ENCODE measurements at places on chromosomes 1 and 21.
A peak's percentile ranks its signal among the peaks of the same experiment; 100 is the strongest.

DNA sequence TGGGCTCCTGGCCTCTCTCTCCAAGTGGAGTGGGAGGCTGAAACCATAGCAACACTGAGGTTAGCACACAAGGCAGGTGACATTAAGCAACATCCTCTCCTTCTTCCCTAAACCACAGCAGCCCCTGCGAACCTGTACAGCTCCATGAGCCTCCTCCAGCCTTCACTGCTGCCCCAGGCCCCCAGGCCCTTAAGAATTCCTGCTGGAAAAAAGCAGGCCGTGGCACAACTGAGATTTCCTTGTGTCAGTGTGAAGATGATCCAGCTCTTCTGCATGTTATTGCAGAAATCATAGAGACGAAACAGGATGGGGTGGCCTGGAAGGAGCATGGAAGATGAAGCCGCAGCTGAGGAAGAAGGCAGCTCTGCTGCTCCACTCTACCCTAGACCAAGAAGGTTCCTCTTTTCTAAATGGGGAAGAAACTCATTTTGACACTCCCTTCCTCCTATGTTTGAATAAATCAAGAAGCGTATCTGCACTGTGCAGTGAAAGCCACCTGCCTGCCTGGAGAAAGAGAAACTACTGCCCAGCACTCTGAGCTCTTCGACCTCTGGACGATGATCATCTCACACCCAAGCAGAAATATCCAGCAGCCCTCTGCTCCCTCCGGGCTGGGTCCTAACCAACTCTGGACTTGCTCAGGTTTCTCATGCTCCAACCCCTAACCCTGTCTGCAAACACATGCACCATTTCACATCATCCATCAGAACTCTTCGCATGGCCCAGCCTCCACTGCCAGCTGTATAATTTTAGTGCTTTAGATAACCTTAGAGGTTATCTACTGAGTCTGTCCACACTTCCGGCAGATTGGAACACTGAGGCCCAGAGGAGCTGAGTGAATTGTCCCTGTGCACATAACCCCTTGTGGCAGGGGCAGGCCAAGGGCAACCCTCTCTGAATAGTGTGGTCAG is 20.7 kb downstream of the SH3BP5L start:
- no peak for DNase-seq

- DNase-seq, result no peak
Observed at GRCh38 chr1:8092657-8093056, 66.5 kb upstream of the ERRFI1 start.

DNA sequence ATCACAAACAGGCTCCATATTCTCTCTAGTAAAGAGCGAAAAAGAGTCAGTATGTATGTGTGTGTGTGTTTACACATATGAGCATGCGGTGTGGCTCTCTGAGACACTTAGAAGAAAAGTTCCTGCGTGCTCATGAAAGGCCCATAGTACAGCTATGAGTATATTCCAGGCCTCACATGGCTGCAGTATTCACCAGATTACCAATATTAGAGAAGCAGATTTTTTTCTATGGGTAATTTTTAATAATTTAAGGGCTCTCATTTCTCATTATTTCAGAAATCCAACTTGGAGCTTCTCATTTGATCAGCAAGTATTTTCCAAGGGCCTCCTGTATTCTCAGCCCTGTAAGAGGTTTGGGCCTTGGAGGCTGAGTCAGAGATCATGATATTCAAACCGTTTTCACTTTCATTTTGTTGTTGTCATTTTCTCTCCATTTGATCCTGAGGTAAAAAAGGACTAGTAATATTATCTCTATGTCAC is 232.9 kb upstream of the SGIP1 start:
- no peak for DNase-seq

DNA sequence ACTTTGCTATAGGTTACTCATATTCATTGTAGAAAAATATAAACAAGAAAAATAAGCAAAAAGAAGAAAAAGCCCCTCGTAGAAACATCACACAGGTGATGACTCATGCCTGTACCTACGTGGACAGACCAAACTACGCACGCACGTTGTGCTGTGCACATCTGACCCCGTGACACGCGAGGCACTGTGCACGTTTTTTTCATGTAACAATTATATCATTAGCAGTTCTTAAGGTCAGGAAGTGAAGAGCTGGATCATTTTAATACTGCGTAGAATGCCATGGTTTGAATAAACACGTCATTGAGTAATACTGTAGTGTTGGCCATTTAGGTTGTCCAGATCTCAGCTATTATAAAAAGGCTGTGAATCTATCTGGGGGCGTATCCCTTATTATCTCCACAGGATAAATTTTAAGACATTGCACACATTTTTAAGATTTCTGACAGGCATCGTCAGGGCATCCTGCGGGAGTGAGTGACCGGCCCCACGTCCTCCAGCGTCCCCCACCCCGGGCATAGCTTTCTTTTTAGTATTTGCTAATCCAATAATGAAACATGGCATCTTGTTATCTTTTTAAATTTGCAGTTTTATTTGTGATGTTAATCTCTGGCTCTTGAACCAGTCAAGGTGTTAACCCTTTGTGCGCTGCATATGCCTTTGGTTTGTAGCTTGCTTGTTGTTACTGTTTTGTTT is 23.4 kb upstream of the ADARB1 start:
- no peak for DNase-seq

- DNase-seq, result peak; percentile 87
Observed at GRCh38 chr1:169113613-169114119, 7.2 kb downstream of the ATP1B1 start.

DNA sequence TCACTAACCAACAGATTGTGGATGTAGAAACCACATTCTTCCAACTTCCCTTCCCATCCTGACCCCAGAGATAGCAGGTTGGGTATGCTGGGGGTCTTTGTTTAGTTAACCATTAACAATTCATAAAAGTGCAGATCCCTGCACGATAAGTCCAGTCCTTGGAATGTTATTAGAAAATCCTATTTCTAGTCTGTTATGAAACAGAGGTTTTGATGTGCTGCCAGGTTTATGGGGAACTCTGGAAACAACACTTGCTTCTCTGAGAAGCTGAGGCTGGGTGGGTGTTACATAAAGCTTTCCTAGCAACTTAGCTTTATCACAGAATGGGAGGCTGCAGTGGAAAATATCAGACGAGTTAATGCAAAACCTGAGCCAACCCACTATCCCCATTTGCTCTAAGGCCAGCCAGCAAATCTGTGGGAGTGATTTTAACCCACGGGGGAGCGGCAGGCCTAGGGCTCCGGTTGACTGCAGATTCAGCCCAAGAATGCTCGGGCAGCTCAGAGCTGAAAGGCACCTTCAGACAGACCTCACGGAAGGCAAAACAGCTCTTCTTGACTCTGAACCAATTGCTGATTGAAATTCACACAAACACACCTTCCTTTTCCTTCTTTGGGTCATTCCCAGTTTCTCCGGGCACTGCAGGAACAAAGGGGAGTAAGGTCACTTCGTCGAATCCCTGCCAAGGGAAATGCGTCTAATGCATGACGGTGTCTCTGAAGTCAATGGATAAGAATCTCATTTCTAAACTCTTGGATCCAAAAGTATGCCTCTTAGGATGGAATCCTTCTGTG is 111.7 kb upstream of the IRF2BP2 start:
- peak; percentile 86 for DNase-seq

DNA sequence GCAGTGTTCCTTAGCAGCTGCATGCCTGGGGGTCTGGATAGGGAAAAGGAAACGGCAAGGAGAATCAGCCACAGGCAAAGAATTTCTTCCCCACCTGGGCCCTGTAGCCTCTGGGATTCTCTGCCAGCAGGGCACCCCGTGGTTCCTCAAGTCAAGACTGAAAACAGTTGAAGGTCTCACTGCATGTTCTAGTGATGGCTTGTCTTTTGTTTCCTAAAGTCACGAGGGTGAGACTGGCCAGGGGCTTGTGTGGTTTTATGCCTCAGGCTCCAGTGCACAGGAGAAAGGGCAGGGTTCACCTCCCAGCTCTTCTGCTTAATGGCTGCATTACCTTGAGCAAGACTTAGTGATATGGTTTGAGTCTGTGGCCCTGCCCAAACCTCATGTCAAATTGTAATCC is 53.2 kb upstream of the B3GALT5 start:
- no peak for DNase-seq

DNA sequence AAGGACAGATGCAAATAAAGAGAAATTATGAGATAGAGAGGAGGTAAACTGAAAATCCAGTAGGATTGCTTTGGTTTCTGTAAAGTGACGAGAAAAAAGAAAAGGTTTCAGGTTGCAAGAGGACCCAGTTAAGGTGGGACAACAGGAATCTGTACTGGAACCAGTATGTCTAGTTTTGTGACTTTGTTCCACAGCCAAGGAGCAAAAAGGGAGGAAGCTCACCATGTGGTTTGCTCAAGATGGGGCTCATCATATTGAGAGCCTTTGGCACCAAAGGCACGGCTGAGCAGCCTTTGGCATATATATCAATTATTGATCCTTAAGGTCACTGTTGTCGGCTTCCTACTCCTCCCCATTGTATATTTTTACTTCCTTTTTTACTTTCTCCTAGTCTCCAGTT is 1.8 kb upstream of the ZDHHC18 start:
- no peak for DNase-seq

DNA sequence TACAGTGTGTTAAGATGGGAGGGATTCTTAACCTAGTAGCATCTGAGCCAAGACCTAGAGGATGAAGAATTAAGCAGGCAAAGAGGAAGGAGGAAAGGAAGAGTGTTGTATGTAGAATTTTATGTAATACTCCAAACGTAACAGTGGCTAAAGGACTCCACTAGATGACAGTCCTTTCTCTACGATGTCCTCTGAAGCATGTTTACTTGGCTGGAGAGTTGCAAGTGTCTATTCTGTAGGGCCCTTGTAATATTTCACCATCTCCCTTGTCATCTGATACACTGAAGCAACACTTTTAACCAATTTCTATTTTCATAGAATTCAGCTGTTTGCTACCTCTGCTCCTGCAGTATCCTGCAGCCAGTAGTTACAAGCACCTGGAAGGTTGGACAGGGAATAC is 2.2 kb upstream of the YBX1 start:
- DNase-seq, result no peak

GRCh38 chr21:17501107-17502006 is 11.5 kb upstream of the CXADR start:
- DNase-seq, result no peak

GRCh38 chr1:247531937-247532336 is 4.3 kb downstream of the OR2C3 start:
- no peak for DNase-seq

- DNase-seq, result no peak
Observed at GRCh38 chr1:13585612-13585991, 2.0 kb downstream of the PDPN start.

GRCh38 chr1:232555494-232556210 is 74.3 kb downstream of the SIPA1L2 start:
- DNase-seq, result no peak

- DNase-seq, result no peak
Observed at GRCh38 chr1:34591751-34592629, 162.9 kb upstream of the GJB5 start.

- DNase-seq, result no peak
Observed at GRCh38 chr1:100219883-100220282, 29.8 kb downstream of the DBT start.

DNA sequence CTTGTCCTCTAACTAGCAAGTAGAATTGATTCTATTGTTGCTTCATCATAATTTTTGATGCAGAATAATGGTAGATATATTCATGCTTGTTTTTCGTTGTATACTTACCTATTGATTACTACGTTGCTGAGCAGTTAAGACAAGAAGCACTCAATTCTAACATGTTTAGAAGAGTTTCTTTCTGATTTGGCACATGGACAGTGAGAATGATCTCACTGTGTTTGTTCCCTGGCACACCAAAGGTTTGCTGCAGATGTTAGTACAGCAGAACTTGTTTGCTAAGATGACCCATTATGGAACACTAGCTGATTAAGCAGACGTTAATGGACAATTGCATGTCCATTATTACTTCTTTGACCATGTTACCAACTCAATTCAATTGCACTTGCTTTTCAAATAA is 184.7 kb upstream of the SGIP1 start:
- DNase-seq, result no peak

DNA sequence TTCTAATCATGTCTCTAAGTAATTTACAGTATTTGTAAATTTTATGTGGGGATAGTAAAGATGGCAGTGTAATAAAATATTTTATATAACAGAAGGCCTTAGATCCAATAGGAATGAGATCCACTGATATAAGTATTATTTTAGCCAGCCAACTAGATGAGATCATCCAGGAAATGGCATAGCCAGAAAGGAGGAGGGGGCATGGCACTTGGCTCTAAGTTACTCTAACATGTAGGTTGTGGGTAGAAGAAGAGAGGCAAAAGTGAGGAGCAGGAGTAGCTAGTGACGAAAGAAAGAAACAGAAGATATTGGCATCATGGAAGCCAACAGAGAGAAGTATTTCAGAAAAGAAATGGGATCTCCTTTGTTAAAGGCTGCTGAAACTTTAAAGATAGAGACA is 426.1 kb downstream of the PTPRC start:
- no peak for DNase-seq

DNA sequence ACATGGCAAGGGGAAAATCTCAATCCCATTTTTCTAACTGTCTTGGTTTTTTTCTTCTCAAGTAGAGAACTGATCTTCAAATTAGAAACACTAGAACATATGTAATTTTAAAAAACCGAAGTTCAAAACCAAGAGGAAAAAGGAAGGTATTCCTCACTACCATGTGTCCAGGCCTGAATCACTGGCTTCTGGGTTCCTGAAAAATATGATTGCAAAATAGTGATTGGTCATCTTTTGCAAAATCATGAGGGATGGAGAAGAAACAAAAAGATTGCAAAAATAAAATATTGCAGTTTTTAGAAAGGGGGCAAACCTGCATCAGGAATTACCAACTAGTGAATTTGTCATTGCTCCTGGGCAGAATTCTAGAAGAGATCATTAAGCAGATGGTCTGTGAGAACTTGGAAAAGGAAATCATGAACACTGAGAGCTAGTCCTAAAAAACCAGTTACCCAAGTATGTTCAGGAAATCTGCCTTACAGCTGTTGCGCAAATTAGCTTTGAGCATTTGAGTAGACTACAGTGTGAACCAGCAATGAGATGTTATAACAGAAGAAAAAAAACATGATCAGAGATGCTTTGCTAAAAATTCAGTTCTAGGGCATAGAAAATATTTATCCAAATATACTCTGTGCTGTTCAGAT is 49.4 kb downstream of the SPATA46 start:
- DNase-seq, result no peak

GRCh38 chr21:44295163-44295573 is 4.7 kb upstream of the PFKL start:
- DNase-seq, result no peak

DNA sequence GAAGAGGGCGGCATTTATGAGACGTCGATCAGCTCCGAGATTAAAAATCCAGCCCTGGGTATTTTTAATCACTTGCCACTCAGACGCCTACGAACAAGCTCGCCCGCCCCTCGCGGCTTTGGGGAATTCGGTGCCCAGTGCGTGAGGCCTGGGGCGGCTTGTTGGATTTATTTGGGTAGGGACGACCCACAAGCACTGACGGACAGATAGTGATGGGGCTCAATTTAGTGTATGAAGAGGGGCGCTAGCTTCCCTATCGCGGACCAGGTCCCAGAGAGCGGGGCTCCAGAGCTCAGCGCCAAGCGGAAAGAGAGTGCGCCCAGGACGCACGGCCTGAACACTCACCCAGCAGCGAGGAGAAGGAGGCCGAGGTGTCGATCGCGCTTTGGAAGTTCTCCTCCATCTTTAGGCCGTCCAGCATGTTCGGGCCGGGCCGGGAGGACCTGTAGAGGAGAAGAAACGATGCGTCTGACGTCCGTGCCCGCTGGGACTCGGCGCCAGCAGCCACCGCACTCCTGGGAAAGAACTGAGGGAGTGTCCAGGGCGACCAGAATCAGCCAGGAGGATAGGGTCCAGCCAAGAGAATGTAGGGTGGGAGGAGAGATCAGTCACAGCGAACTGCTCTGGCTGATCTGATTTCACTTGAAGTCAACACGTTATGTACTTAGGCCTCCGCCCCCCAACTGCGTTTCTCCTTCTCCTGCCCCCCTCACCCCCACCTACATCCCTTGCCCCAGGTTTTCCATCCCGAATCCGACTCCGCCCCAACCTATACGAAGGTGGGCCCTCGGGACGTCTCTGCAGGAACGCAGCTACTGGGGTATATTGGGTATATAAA is 1.2 kb downstream of the LMX1A start:
- no peak for DNase-seq

Data from fibroblast of skin of left biceps (primary cell).